ENCODE measurements at places on chromosomes 5 and 9.

- DNase-seq, result no peak
Measured at GRCh38 chr9:92736563-92737215, 27.9 kb downstream of the BICD2 start.

- DNase-seq, result no peak
Measured at GRCh38 chr5:156942064-156942463, 21.0 kb downstream of the TIMD4 start.

DNA sequence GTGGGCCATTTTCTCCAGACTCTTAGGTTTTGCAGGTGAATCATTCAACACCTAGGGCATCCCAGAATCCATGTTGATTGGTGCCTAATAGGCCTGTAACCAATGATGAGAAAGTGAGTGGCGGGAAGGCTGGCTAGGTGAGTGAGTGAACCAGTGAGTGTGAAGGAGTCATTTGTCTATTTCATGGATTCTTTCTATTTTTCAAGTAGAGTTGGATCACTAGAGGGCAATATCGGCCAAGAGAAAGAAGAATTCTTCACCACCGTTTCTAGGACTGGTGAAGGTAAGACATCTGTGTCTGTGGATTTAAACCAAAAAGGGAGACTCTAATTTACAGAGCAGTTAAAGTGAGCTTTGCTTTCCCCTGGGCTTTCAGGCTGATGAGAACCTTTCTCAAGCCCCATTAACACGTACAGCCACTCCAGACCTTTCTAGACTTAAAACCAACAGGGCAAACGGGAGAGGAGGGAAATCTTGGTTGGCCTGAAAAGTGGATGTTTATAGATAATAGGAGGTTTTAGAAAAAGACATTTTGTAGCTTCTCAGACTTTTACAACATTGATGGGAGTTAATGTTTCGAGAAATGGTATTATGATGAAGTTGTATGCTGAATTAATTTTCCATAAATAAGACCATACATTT, 114.3 kb upstream of the IL12B start:
- DNase-seq, result no peak

- no peak for DNase-seq
Measured at GRCh38 chr5:35478856-35479682, 138.6 kb upstream of the SPEF2 start.

- DNase-seq, result no peak
Measured at GRCh38 chr5:54471398-54471797, 15.9 kb downstream of the HSPB3 start.

DNA sequence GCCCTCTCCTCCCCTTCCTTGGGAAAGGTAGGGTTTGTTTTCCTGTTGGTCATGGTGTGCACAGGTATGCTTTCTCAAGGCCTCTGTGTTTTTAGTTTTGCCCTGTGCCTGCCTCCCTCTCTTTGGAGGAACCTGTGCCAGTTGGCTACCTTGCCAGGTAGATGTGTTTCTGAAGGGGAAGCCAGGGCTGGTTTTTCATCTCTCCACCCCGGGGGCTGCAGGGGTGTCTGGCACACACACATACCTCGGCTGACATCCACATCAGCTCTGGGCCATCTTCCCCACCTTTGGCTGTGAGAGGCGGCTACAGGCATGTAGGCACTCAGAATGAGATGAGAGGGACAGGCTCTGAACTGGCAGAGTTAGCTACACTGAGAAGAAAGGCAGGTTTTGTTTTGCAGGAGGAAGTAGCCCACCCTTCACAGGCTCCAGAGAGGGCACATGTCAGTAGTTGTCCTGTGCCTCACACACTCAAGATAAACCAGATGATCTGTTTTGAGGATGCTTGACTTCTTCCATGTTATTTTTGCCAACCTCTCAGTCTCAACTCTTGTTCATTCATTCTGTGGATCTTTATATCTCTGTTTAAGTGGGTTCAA, 9.7 kb downstream of the RGMB start:
- no peak for DNase-seq

- DNase-seq, result peak; percentile 55
Measured at GRCh38 chr9:15135164-15135792, 171.7 kb downstream of the TTC39B start.

DNA sequence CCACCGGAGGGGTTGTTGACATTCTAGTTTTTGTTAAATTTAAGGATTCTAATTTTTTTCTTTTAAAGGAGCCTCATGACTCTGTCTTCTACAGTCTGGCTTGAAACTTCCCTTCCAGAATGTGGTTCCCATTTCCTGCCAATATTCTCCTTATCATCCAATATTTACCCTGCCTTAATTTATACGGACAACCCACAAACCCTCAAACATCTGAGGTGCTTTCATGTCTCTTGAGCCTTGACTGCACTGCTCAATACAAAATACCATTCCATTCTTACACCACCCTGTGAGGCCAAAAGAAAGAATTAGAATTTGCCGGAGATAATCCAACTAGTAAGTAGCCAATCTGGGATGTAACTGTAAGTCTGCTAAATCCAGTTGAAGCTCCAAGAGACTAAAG, 346.5 kb downstream of the SPOCK1 start:
- DNase-seq, result no peak

GRCh38 chr9:92510747-92511146, 25.0 kb downstream of the ECM2 start:
- no peak for DNase-seq

DNA sequence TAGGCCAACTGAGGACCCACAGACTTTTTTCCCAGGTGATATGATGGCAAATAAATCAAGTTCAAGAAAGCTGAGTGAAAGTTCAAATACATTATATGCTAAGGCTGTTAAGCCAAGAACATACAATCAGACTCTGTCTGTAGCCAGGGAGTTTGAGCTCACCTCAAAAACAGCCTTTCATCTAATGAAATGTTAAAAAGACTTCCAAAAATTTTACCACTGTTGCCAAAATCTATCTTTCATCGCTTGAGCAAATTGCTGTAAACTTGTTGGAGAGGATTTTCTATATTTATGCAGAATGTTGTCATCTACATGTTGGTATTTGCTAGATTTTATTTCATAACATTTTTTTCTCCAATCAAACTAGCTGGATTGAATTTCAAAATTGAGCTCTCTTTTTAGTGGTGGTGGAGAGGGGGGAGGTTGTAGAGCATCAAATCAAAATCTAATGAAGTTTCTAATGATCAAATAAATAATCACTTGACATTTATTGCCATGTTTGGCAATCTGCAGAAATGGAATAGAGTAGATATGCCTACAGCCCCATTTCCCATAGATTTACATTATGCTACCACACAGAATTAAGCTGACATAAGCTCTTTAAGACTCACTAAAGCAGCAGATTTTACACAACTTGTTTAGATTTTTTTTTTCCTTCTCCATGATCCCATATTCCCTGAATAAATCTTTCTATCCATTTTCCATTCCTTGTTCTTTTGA, 828.9 kb upstream of the ZNF608 start:
- DNase-seq, result no peak

DNA sequence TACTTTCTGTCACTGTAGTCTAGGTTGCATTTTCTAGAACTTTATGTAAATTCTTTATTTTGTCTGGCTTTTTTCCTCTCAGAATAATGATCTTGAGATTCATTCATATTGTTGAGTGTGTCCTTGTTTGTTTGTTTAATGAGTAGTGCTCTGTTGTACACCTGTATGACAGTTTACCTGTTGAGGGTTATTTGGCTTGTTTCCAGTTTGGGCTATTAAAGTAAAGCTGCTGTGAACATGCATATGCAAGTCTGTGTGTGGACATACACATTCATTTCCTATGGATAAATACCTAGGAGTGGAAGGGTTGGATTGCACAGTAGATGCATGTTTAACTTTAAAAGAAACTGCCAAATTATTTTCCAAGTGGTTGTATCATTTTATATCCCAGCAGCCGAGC, 30.4 kb downstream of the MVB12B start:
- no peak for DNase-seq

- no peak for DNase-seq
Measured at GRCh38 chr9:72592502-72593403, 71.3 kb downstream of the TMC1 start.

DNA sequence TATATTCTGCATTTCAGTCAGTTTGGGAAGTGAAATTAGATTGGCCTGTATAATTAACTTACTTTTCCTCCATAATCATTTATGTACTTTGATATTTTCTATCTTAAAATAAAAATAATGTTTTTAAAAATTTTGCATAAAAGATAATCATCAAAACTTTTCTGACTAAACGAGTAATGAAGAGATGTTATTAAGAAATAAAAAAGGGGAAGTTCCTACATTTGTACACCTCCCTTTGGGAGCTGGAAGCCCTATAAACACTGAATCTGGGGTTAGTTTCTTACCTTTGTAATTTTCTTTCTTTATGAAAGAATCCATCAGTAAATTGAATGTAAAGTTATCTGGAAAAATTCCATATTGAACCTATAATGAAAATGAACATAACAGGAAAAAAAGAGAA, 86.2 kb downstream of the MRPS27 start:
- no peak for DNase-seq

DNA sequence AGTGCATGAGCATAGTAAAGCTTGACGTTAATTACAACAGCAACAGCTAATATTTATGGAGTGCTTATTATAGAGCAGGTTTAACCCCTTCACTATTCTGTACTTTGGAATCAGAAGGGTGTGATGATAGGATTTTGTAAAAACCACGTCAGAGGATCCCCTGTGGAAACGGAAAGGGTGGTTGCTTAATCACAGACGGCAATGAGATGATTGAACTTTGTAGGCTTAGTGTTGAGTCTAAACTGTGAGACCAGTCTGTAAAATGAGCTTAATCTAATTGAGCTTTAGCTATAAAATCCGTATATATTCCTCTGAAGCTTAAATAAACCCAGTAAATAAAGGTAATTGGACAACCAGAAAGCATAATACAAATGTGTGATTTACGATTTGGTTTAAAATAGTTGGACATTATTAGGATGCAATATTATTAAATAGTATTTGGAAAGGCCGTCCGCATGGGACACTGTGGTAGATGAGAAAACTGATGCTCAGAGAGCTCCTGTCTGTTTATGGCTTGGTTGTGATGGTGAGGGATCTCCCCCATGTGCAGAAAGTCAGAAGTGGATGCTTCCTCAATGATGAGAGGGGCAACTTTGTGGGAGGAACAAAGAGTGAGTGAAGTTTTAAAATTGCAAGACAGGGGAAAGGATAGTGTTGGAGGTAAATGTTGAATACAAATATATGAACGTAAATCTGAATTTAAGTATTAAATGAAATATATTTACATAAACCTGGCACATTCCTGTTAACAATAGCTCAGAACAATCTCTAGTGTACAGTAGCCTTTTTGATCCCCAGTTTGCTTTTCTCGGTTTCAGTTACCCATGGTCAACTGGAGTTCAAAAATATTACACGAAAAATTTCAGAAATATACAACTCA, 23.4 kb upstream of the SCGB3A2 start:
- DNase-seq, result no peak

DNA sequence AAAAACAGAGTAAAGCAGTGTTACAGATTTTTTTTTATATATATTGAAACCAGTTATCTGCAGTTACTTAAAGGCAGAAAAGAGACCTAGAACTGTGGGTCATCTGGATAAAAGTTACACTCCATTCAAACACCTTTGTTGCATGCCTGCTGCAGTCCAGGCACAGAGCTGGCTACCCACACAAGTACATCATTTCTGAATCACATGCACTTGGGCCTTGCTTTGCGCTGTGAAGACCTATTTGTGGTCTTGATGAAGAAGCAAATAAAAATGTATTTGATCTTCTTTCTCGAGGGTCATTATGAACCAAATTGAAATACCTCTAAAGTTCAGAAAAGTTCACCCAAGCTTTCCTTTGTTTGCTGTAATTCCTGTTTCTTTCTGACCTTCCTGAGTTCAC, 503.0 kb upstream of the ZNF608 start:
- no peak for DNase-seq

- no peak for DNase-seq
Measured at GRCh38 chr5:102036927-102037326, 259.2 kb downstream of the SLCO4C1 start.

GRCh38 chr5:15371184-15371583, 128.8 kb upstream of the FBXL7 start:
- DNase-seq, result no peak

- peak; percentile 65 for DNase-seq
Measured at GRCh38 chr9:129174724-129175514, 3.1 kb downstream of the IER5L start.

- no peak for DNase-seq
Measured at GRCh38 chr9:109182940-109183798, 16.1 kb upstream of the FRRS1L start.

- no peak for DNase-seq
Measured at GRCh38 chr5:74132485-74132884, 506.5 kb downstream of the ARHGEF28 start.

DNA sequence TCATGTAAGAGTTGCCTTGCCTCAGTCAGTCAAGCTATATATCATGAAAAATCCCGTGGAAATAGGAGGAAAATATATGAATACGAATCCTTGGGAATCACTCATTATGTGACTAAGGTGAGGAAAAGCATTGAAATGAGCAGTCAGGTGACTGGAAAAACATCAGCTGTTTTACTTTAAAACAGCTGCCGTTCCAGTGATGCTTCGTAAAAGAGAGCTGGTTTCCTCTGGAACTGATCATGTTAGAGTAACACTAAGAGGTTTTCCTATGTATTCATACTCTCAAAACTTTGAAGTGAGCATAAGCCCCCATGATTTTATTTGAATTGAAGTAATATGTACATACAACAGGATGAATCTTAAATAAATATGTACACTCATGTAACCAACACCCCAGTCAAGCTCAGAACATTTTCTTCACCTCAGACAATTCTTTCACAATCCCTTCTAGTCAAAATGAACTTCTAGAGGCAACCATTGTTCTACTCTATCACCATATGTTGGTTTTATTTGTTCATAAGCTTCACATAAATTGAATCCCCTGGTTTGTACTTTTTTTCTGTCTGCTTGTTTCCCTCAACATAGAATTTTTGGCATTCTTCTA, 107.7 kb downstream of the SLC25A46 start:
- DNase-seq, result no peak

- no peak for DNase-seq
Measured at GRCh38 chr9:2966565-2967300, 122.8 kb upstream of the PUM3 start.

DNA sequence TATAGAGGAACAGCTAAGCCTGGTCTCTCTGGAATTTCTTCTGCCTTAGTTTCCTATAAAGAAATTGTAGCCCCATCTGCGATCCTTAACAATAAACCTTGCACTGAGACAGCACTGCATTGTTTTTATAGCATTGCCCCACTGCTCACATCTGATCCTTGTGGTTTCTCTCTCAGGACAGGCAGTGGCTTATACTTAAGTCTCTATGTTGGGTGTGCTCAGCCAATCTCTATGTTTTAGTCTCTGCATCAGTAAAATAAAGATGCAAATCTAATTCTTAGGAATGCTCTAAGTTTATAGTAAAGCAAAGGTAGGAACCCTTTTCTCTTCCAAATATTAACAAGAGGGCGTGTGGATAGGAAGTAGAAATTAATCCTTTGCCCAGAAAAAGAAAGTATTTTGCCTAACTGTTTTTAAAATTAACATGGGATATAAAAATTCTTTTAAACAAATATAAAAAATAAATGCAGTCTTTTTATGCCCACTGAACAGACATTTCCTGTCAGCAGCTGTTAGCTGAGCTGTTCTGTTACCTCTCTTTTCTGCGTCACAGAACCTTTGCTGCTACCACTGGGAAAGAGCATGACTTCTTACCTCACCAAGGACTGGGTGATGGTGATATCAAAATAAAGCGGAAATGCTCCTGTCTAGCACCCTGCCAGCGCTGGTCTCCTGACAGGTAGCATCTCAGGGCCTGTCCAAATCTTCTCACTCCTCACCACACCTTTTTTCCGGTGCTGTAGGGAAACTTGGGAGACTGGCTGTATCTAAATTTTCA, 29.5 kb downstream of the MRPS27 start:
- DNase-seq, result no peak

All from activated CD8-positive, alpha-beta memory T cell treated with anti-CD3 and anti-CD28 coated beads, Interleukin-2, amount 50 U/mL, for 48 hours (primary cell).